ENCODE measurements at places on chromosomes 1 and 21.
A peak's percentile ranks its signal among the peaks of the same experiment; 100 is the strongest.

GRCh38 chr1:2972879-2973575 lies 48.2 kb upstream of the ACTRT2 start:
- DNase-seq, result peak; percentile 41

DNA sequence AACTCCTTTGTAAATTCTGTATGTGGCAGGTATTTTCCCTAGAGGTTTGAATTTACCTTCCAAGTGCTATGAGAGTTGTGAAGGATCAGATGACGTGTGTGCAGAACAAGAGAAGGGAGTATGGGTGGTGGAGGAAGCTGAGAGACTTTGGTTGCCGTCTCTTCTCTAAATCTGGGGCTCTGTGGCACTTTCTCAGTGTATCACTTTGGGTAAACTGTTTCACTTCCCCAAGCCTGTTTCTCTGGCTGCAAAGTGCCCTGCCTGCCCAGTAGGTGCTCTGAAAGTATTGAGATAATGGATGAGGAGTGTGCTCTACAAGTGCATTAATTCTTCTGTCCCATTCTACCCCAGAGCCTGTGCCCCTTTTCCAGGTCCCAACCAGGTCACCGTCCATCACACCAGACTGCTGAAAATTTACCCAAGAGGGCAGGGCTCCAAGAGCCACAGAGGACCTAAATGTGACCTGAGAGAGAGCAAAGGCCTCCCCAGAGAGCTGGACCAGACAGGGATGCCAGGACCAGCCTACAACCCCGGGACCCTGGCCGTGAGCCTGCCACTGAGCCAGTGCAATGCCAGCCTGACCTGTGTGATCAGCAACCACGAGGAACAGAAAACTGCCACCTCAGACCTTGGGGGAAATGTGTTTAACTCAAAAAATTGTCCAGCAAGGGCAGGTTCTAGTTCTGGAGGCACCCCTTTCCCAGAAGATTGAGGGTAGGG lies 131.6 kb upstream of the ETV3 start:
- DNase-seq, result no peak

- no peak for DNase-seq
Measured at GRCh38 chr1:51877434-51878307, 856 bp downstream of the NRDC start.

GRCh38 chr21:17818186-17819113 lies 706 bp downstream of the C21orf91 start:
- peak; percentile 72 for DNase-seq

GRCh38 chr1:4367230-4367777 lies 287.1 kb upstream of the AJAP1 start:
- DNase-seq, result no peak

All from activated CD8-positive, alpha-beta memory T cell treated with anti-CD3 and anti-CD28 coated beads, Interleukin-2, amount 50 U/mL, for 48 hours (primary cell).